ENCODE measurements at places on chromosomes 7 and 10. TPM values are rescaled to one million over a fixed set of nuclear protein-coding genes. Genes with fewer than 3 reads are reported as not detected.

The ACTR3C gene
- 4.6 TPM for total RNA-seq

The FAM24B gene
- total RNA-seq, result 4.0 TPM

The SYT15B gene
- not detected for total RNA-seq

The GPR26 gene
- not detected for total RNA-seq

The SPDYE8 gene
- total RNA-seq, result not detected

The HACD1 gene
- 24.2 TPM for total RNA-seq
